ENCODE measurements at places on chromosomes 6 and 20.

GRCh38 chr20:44648068-44648467, 3.4 kb downstream of the ADA start:
- no peak for DNase-seq

DNA sequence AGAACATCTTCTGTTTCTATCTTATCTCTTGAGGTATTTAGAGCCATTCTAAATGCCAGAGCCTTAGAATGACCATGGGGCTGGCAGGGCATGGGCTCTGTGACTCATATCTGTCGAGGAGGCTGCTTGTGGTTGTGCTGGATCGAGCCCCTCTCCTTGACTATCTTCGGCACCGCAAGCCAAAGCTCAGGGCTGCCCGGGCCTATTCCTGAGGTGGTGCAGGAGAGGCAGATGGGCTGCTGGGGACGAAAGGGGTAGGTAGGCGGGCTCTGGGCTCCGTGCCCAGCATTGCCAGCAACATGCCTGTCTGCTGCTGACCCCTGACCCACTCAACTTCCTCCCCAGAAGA, 89.9 kb downstream of the NOL4L start:
- no peak for DNase-seq

- no peak for DNase-seq
Measured at GRCh38 chr6:148317739-148318138, 24.9 kb upstream of the SASH1 start.

DNA sequence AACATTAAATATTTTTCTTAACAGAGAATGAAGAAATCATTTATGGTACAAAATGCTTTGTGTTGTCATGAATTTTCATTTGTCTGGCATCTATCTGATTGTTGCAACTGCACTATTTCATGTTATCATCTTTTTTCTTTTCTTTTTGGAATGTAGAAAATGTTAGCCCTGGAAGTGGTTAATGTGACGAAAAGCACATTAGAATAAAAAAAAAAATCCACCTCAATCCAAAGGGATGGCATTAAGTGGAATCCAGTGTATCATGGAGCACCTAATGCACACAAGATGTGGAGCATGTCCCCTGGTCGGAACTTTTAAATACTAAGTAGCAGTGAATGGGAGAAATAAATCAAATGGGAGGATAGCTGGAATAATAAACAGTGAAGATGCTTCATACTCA, 172.9 kb upstream of the MCHR2 start:
- DNase-seq: no peak

- no peak for DNase-seq
Measured at GRCh38 chr6:114998492-114998891, 655.7 kb upstream of the HS3ST5 start.

- DNase-seq: no peak
Measured at GRCh38 chr6:17220040-17220910, 60.9 kb upstream of the RBM24 start.

- no peak for DNase-seq
Measured at GRCh38 chr6:121590438-121590837, 155.0 kb downstream of the GJA1 start.

- DNase-seq: no peak
Measured at GRCh38 chr20:4052554-4052953, 37.2 kb upstream of the RNF24 start.

DNA sequence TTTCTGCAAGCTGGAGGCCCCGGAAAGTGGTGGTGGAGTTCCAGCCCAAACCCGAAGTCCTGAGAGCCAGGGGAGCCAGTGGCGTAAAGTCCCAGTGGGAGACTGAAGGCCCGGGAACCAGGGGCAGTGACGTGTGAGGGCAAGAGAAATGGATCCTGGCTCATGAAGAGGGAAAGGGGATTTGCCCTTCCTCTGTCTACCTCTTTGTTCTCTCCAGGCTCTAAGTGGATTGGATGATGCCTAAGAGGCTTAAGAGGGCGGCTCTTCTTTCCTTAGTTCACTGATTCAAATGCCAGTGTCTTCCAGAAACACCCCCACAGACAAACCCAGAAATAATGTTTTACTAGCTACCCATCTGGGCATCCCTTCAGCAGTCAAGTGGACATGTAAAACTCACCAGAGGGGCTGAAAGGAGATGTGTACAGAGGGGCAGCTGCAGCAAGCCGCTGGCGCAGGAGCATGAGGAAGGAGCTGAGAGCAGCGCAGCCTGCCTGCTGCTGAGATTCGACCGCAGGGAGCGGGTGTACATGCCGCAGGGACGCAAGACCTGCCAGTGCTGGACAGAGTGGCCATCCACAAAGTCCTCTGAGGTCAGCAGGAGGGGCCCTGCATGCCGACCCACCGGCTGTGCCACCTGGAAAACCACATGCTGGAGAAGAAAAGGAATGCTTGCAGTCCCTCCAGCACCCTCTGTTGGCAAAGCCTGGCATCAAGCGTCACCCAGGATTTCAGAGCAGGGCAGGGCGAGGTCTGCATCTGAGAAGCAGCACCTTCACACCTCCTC, 29.5 kb downstream of the CDYL start:
- DNase-seq: no peak

DNA sequence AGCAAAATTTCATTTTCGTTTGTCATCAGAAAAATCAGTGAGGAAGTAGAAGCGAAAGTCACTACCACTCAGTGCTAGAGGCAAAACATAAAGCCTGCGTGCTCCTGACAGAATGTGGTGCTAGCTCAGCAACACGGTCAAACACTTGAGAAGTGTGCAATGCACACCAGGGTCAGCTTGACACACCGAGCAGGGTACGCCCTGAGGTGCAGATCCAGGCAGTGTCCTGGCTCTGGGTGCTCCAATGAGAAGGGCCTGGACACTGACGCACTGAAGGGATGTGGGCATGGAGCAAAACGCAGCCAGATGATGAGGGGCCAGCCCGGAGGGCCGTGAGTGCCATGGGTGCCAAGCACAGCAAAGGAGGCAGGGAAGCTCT, 5.9 kb downstream of the RNASET2 start:
- peak; percentile 71 for DNase-seq

DNA sequence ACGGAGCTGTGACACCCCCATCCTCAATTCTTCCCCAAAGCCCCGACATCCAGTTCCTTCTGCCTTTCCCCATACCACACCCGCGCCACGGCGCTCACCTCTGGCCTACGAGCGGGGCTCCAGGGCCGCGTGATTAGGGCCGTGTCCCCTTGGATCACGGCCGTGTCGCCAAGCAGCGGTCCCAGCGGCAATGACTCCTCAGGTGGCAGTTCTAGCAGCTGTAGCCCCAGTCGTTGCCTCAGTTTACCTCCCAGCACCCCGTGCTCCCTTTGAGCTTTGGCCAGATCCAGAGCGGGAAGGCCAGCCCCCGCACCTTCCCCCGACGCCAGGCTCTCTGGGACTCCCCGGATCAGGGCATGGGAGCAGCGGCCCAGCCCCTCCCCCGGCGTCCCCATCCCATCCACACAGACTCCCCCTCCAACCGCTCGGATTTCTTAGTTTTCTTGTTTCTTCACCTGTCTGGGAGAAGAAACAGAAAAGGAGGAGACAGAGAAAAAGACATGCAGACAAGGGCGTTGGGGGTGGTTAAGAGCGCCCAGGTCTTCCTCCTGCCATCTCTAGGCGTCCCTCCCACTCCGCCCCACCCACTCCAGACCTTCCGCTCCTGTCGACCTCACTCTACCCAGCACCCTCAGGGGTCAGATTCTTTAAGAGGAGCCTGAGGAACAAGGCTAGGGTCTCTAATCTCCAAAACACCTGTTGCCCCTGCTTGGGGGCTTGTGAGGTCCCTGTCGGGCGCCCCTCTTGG, at the start of gene DDAH2:
TSS of gene DDAH2 (minus strand) at position 533 of the 748 bp plus-strand sequence. CDS start at position 395, 138 bp downstream.
- no peak for DNase-seq

DNA sequence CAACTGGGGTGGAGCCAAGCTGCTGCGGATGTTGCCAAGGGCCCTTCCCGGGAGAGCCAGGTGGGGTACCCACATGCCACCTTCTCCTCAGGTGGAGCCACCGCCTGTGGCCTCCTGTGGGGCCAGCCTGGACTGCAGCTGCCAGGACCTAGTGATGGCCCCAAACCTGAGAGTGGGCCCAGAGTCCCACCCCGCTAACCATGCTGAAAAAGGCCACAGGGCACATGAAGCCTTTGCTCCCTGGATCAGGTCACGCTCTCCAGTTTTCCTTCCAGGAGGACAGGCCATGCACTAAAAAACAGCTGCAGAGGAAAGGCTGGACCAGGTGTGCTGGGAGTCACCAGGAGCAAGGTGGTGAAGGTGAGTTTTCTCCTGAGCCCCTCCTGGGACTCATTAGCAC, 73.9 kb upstream of the SLC22A16 start:
- no peak for DNase-seq

GRCh38 chr6:24228681-24229255, 102.8 kb downstream of the NRSN1 start:
- DNase-seq: no peak

DNA sequence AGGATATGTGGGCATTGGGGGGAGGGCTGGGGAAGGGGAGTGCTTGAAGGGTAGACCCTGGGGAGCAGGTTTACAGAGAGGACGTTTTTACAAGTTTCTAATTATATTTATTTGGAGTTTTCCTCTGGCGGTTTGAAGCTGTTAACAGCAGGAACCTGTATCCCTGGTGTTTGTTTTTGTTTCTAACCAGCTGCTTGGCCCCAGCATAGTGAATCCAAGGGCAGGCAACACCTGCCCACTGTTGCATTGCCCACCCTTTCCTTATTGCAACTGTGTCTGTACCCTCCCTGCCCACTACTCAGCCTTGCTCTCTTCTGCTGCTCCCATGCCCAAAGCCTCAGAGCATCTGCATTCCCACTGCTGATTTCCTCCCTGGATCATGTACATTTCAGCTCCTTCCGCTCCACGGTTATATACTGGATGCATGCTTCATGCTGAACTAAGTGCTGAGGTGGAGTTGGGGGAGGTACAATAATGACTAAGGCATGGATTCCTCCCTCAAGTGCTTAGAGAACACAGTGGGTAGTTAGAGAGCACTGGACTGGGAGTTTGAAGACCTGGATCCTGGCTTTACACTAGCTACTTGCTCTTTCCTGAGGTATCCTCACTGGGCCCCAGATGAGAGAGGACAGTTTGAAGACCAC, 6.0 kb downstream of the SCUBE3 start:
- DNase-seq: no peak

DNA sequence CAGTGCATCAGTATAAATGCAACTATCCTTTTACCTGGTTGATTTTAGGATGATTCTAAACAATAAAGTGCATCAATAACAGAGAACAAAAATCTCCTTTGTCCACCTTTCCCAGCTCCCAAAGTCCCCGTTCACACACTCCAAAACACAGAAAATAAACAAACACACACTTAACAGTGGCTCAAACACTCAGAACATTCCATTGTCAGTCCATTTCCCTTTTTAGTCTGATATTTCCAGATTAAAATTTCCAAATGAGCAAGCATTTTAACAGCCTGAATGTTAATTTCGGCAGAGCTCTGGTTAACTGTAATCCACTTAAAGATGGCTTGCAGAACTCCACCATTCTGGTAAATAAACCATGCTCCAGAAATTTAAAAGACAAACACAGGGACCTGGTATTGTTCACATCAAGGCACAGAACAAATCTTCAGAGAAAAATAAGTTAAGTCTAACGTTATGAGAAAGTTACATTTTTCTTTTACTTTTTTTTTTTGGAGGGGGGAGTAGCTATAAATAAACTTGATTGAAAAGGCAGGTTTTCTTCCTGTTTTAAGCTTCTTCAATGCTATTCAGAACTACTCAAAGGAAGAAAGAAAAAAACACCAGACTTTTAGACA, 100.8 kb downstream of the DST start:
- no peak for DNase-seq

DNA sequence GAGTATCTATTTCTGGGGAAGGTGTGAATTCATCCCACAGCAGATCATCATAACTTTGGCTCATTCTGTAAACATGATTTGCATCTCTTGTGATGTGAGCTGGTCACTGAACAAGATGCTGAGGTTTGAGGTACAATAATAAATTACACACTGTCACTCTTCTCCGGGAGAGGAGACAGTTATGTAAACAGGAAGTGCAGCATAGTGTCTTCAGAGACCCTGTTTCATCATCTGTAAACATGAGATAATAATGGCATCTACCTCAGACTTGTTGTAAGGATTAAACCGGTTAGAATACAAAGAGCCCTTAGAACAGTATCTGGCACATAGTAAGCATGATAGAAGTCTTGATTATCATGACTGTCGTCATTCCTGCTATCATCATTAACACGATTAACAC, 125.2 kb downstream of the TBC1D7 start:
- DNase-seq: no peak
